ENCODE measurements at places on chromosomes 2 and 18. TPM values are rescaled to one million over a fixed set of nuclear protein-coding genes. Genes with fewer than 3 reads are reported as not detected.

GRCh38 chr18:59428018-59428417 is 69.0 kb upstream of the LMAN1 start:
- DNase-seq, result no peak

The ZC3H6 gene
- total RNA-seq, result 5.5 TPM

The PTPRM gene
- 15.9 TPM for total RNA-seq

- DNase-seq, result no peak
Measured at GRCh38 chr18:59268127-59268720, 5.0 kb downstream of the RAX start.

Data from left colon (tissue), 2 donors.